Foreskin melanocyte (primary cell): ENCODE measurements at places on chromosomes 7 and 10.
A peak's percentile ranks its signal among the peaks of the same experiment; 100 is the strongest.

GRCh38 chr10:91617072-91617609 lies 15.7 kb downstream of the PPP1R3C start:
- DNase-seq, result peak; percentile 35

GRCh38 chr7:90768301-90768700 lies 172.2 kb downstream of the CDK14 start:
- no peak for DNase-seq

- no peak for DNase-seq
Measured at GRCh38 chr7:64883113-64883905, 19.8 kb upstream of the ZNF273 start.

DNA sequence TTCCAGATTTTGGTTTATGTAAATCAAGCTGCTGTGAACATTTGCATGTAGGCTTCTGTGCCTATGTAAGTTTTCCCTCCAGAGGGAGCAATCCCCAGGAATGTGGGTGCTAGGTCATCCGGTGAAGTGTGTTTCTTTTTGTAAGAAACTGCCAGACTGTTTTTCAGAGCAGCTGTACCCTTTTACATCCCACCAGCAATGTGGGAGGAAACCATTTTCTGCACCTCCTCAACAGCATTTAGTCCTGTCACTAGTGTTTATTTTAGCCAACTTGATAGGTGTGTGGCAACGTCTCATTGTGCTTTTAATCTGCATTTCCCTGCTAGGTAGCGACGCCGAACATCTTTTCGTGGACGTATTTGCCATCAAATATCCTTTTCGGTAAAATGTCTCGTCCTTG lies 395.7 kb upstream of the FOXK1 start:
- no peak for DNase-seq

GRCh38 chr7:141072548-141073172 lies 1.2 kb upstream of the TMEM178B start:
- DNase-seq, result peak; percentile 78

GRCh38 chr10:82934429-82934828 lies 1059.4 kb downstream of the NRG3 start:
- DNase-seq, result no peak

DNA sequence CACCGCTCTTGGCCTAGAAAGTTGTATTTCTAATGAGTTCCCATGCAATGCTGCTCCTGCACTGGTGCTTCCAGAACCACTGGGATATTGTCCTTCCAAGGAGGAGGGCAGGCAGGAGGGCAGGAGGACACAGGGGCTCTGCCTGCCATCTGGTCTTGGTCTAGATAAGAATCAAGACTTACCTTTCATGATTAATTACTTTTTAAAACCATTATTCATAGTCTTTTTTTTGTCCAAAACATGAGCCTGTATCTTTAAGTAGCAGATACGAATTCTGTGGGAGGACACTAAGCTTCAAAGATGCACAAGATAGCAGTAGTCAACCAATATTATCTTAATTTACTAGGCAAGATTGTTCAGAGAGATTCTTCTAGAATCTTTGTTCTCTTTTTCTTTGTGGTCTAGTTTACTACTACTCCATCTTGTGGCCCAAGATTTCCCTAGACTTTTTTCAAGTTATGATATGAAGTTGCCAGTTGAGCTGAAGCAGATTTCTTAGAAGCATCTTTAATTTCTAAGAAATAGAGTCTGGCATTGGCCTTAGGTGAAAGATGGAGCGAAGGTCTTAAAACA lies 57.6 kb downstream of the RBM33 start:
- DNase-seq, result no peak

DNA sequence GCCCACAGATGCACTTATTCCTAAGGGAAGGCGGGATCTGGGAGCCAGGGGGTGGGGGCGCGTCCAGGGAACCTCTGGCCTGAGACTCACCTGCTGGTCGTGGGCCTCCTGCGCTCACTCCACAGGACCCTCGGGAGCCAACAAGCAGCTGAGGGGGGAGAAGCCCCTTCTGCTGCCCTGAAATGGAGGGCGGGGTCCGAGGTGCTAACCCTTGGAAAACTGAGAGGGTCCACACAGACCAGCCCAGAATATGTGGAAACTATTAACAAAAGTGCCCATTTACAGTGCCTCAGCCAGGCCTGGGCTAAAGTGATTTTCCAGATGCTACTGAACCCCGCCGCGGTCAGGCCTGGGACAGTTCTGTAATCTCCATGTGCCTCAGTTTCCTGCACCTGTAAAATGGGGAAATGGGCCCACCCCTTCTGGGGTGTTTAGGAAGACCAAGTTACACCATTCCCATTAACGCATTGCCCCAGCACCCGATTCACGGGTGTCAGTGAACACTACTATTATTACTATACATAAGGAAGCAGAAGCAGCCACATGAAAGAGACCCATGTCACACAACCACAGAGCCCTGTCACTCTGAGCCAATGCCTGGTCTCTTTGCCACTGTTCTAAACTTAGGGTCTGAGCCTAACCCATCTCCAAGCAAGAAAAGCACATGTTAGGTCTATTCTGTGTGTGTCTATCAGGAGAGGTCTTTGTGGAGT lies 630 bp upstream of the VSTM4 start:
- no peak for DNase-seq

- no peak for DNase-seq
Measured at GRCh38 chr7:109121599-109122300, 552.1 kb downstream of the DNAJB9 start.

DNA sequence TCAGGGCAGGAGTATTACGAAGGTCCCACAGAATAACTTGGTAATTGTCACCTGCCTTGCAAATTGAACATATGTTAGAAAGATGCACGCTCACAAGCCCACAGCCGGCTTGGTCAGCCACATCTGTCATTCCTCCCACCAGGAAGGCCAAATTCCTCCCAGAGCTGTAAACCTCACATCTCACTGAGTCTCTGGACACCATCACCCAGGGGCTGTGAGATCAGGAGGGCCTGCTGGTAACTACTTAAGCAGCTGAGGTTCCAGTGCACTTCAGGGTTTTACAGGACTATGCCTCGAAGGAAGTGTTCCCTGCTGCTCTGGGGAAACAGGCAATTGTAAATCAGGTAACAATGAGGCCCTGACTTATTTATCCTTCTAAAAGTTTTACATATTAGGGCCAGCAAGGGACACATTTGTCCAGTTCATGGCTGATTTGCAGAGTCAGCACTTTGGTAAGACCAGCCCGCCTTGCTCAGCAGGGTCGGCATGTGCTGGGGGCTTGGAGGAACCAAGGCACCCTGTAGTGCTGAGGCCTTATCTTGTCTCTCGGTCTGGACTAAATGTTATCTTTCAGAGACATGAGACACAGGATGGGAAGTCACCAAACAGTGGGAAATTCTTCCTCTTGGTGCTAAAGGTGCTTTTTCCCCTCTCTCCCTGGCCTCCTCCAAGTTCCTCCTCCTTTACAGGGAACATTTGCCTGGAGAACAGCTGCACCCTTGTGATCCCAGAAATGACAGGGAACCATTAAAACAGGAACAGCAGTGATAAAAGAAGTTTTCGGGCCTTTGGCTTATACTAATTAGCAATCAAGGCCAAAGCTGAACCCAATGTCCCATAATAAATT lies 34.3 kb downstream of the PYROXD2 start:
- DNase-seq, result no peak

GRCh38 chr7:27487509-27487908 lies 175.2 kb downstream of the HIBADH start:
- no peak for DNase-seq

DNA sequence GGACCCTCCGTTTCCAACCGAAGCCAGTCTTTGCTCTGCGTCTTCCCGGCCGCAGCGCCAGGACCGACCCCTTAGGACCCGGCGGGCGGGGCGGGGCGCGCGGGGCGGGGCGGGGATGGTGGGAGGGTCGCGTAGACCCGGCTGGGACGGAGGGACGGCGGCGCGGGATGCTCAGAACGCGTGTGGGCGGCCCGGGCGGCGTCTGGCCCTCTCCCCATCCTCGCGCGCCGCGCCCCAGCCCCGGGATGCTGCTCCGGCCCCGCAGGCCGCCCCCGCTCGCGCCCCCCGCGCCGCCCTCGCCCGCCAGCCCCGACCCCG lies at the start of gene UTF1:
TSS of gene UTF1 (plus strand) at position 174 of the 318 bp plus-strand sequence. CDS start at position 246, 72 bp downstream.
- no peak for DNase-seq

GRCh38 chr7:150800581-150801241 lies at the start of gene TMEM176A:
TMEM176A (plus strand) TSS chr7:150800769; CDS start chr7:150801551, 782 bp downstream.
- no peak for DNase-seq

DNA sequence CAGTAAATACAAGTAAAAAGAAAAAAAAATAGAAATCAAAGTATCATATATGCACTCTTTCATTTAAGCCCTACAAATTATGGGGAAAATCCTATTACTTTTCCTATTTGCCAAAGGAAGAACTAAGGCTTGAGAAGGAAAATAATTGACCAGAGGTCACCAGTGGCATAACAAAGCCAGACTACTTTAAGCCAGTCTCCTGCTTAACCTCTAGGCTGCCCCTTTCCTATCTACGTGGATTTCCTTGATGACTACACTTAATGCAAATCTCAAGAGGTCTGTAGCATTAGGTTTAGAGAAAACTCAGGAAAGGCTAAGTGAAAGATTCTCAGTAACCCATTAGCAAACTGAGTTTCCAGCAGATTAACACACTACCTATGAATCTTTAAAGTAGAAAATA lies 49.8 kb downstream of the TPK1 start:
- no peak for DNase-seq

- peak; percentile 18 for DNase-seq
Measured at GRCh38 chr7:30984359-30985107, 20.8 kb downstream of the GHRHR start.

GRCh38 chr10:10353326-10353868 lies 664.3 kb upstream of the CELF2 start:
- DNase-seq, result peak; percentile 24

- DNase-seq, result no peak
Measured at GRCh38 chr10:29098423-29098822, 190.4 kb upstream of the LYZL1 start.

DNA sequence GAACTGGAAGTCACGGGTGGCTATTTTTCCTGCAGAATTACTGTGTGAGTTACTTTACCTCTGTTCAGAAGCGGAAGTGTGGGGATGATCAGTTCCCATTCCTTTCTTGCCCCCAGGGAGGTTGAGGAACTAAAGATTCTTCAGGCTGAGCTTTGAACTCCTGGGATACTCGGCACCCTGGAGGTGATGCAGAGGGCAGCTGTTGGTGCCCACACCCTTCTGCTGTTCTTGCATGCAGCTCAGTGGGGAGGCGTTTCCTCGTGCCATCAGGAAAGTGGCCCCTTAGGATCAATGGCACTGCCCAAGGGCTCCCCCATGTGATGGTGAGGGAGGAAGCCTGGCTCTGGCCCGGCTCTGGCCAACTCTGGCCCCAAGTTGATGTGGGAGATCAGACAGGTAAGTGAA lies 44.7 kb upstream of the MXI1 start:
- no peak for DNase-seq

GRCh38 chr10:114492351-114493037 lies 88.2 kb upstream of the AFAP1L2 start:
- DNase-seq, result no peak

GRCh38 chr10:122143238-122143841 lies 127.8 kb upstream of the BTBD16 start:
- DNase-seq, result no peak

DNA sequence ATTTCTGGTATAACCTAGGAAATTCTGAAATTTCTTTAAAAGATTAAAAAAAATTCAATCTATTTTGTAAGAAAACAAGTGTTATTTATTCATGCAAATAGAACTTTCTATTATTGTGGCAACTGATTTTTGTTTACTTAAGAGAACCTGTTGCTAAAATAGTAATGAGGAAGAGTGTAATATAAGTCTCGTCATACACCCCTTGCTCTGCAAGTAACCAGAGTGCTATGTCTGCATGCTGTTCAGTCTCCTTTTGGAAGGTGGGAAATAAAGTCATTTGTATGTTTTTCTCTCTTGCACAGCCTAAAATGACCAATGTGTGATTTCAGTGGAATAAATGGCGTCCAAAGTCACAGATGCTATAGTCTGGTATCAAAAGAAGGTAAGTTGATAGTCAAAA lies 41.3 kb downstream of the PHTF2 start:
- no peak for DNase-seq

- DNase-seq, result no peak
Measured at GRCh38 chr7:141160246-141160860, 86.5 kb downstream of the TMEM178B start.

DNA sequence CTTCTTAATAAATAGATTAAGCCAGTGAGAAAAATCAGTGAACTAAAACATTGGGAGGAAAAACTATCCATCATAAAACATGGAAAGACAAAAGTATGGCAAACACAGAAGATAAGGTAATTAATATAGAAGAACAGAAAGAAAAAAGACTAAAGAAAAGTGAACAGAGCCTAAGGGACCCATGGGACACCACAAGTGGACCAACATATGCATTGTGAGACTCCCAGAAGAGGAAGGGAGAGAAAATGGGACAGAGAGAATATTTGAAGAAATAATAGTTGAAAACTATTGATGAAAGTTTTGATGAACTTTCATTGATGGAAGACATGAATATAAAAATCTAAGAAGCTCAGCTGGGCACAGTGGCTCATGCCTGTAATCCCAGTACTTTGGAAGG lies 71.3 kb downstream of the ZNF783 start:
- no peak for DNase-seq

GRCh38 chr10:84329986-84330651 lies 1.7 kb downstream of the CCSER2 start:
- DNase-seq, result no peak

- DNase-seq, result no peak
Measured at GRCh38 chr10:60944910-60945297, 919 bp upstream of the RHOBTB1 start.

DNA sequence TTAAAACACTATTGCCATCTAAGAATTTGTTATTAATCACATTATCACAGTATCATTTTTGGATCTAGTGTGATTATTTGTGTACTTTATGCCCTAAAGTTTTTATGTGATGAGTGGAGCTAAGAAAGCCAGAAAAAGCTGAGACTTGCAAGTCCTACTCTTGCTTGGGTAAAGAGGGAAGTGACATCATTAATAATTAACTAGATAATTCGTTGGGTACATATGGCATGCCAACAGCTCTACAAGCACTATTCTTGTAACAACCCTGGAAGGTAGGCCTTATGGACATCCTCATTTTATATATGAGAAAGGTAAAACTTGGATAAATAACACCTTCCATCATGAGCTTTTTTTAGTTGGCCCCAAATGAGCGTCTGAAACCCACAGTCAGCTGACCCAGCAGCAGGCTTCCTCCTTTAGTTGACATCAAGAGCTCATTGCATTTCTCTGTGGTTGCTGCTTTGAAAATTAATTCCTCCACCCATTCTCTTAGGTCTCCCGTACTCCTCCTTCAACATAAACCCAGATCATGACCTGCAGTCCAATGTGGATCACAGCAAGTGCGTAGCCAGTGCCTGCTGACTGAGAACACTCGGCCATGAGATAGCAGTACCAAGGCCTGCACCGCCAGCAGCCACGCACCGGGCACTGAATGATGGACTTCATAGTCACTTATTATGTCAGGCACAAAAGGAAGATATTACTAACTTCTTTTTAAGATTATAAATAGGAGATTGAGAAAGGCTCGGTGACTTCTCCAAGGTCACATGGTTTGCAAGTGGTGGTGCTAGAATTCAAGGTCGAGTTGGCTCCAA lies 292.0 kb upstream of the AOAH start:
- DNase-seq, result no peak

GRCh38 chr7:86130268-86130667 lies 513.4 kb upstream of the GRM3 start:
- no peak for DNase-seq
